CD4-positive, CD25-positive, alpha-beta regulatory T cell (primary cell): ENCODE measurements at places on chromosomes 6 and 20. TPM values are rescaled to one million over a fixed set of nuclear protein-coding genes. Genes with fewer than 3 reads are reported as not detected.

PRSS16 gene
- 0.49 TPM for total RNA-seq

PERP gene
- 2.3 TPM for total RNA-seq

- H3K4me3 ChIP-seq: peak overlapping the region; percentile 39
- H3K4me1 ChIP-seq: peaks cover 53% of the 10 kb centered on the region
- peak overlapping the region; percentile 34 for H3K27ac ChIP-seq
- no peaks in the 10 kb centered on the region for H3K36me3 ChIP-seq
Measured at GRCh38 chr6:106188104-106188794, 102.1 kb downstream of the PRDM1 start.

GRCh38 chr6:137093183-137094069, 48.7 kb upstream of the IL20RA start:
- H3K27me3 ChIP-seq: peaks cover 2% of the 10 kb centered on the region
- no peak for DNase-seq
- H3K4me1 ChIP-seq: no peaks in the 10 kb centered on the region
- no peak overlapping the region for H3K27ac ChIP-seq

GRCh38 chr6:158783851-158784250, 35.3 kb downstream of the EZR start:
- H3K4me1 ChIP-seq: peaks cover 4% of the 10 kb centered on the region
- H3K4me3 ChIP-seq: no peak overlapping the region
- H3K27ac ChIP-seq: no peak overlapping the region
- DNase-seq: no peak
- peaks cover 97% of the 10 kb centered on the region for H3K36me3 ChIP-seq
- H3K27me3 ChIP-seq: no peaks in the 10 kb centered on the region

- H3K4me1 ChIP-seq: no peaks in the 10 kb centered on the region
- H3K36me3 ChIP-seq: no peaks in the 10 kb centered on the region
- no peak overlapping the region for H3K27ac ChIP-seq
- H3K4me3 ChIP-seq: no peak overlapping the region
- DNase-seq: peak; percentile 11
Measured at GRCh38 chr6:72649032-72649984, 27.4 kb downstream of the KCNQ5 start.

- no peak overlapping the region for H3K4me3 ChIP-seq
- no peaks in the 10 kb centered on the region for H3K4me1 ChIP-seq
- H3K27ac ChIP-seq: no peak overlapping the region
- no peak for DNase-seq
Measured at GRCh38 chr6:155352811-155353210, 38.5 kb upstream of the TFB1M start.
